Activated naive CD8-positive, alpha-beta T cell treated with anti-CD3 and anti-CD28 coated beads for 36 hours (primary cell): ENCODE measurements at places on chromosomes 13 and 19. TPM values are rescaled to one million over a fixed set of nuclear protein-coding genes. Genes with fewer than 3 reads are reported as not detected.

The NXNL1 gene
- not detected for total RNA-seq

The GAPDHS gene
- not detected for total RNA-seq

The TMEM205 gene
- 22.5 TPM for total RNA-seq

GRCh38 chr19:32890841-32891240, 21.3 kb upstream of the SLC7A9 start:
- DNase-seq: no peak

DNA sequence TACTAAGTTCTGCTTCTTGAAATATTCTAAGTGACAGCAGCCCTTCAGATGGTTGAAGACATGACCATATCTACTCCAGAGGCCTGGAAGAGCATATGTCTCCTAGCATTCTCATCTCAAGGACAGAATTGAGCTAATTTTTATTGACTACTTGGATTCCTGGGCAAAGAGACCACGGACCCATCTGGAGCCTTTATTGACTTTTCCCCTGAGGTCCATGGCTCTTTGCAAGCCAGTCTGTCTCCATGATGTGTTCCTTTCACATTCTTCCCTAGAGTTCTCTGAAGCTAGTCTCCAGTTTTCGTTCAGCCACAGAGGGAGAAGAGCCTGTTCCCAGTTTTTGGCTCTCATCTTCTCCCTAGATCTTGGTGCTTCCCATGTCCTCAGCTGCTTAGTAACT, 202.7 kb downstream of the PCCA start:
- no peak for DNase-seq
